ENCODE measurements at places on chromosomes 12 and 14.

- DNase-seq: no peak
Measured at GRCh38 chr14:96067985-96068930, 29.1 kb downstream of the C14orf132 start.

DNA sequence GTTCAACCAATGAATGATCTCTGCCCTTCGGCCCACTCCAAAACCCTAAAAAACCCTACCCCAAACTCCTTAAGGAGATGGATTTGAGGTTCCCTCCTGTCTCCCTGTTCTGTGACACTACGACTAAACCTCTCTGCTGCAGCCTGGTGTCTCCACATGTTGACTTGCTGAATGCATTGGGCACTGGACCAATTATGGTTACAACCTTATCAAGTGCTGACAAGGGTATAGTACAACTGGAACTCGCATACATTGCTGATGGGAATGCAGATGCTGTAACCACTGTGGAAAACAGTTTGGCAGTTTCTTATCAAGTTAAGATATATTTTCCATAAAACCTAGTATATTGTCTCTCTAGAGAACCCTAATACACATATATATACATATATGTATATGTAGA lies 6.3 kb upstream of the DICER1 start:
- DNase-seq: no peak

DNA sequence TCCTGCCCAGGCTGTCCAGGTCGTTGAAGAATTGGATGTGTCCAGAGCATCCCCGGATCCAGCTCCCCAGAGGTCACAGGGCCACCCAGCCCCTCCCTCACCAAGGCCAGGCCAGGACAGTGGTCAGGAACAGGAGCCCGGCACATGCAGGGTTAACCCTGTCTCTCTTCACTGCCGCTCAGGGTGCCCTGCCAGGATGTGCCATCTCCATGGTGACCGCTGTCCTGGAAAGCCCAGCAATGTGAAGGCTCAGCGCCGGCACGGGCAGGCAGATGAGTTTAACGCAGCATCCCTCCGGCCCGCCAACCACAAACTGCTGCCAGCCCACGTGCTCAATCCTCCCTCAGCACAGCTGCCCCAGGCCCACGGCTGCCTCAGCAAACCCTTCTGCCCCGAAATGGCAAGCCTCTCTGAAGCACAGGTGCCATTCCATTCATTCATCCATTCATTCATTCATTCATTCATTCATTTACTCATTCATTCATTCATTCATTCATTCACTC lies 4.4 kb downstream of the TMEM179 start:
- DNase-seq: no peak

DNA sequence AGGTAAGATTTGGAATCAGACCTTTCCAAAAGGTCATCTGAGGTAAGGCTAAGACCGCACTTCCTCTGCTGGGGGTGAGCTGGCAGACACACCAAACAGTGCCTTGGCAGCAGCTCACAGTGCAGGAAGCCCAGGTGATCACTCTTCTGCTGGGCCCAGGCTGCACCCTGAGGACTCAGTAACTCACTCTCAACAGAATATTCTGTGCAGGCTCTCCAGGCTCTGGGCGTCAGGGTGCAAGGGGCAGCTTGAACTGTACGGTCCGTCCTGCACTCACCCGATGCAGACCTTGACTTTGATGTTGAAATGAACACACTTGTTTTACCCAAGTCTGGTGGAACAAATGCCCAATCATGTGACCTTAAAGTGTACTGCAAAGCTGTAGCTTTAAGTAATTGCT lies 6.0 kb downstream of the ALKBH2 start:
- no peak for DNase-seq

GRCh38 chr14:25178255-25178654 lies 128.3 kb upstream of the STXBP6 start:
- DNase-seq: no peak

DNA sequence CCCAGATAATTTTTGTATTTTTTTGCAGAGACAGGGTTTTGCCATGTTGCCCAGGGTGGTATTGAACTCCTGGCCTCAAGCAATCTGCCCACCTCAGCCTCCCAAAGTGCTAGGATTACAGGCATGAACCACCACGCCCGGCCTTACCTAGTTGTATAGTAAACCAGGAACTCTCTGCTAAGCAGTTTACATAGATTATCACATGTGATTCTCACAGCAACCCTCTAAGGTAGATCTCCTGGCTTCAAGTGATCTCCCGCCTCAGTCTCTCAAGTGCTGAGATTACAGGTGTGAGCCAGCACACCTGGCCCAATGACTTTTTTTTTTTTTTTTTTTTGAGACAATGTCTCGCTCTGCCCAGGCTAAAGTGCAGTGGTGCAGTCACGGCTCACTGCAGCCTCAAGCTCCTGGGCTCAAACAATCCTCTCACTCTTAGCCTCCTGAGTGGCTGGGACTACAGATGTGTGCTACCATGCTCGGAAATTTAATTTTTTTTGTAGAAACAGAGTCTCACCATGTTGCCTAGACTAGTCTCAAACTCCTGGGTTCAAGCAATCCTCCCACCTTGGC lies 26.0 kb upstream of the ATP2A2 start:
- no peak for DNase-seq

DNA sequence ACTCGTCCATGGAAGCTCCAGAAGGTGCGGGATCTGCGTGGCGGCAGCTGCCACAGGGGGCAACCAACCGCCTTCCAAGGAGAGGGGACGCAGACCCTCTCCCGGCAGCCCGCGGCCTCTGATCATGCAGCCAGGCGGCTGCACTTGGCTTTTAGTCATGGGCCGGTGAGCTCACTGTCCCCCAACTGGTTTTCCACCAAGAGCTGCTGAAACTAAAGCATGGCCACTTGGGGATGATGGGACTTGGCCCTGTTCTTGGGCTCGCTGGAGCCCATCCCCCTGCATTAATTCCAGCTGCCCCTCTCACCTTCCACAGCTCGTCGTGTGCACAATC lies 39.1 kb downstream of the CCDC85C start:
- no peak for DNase-seq

DNA sequence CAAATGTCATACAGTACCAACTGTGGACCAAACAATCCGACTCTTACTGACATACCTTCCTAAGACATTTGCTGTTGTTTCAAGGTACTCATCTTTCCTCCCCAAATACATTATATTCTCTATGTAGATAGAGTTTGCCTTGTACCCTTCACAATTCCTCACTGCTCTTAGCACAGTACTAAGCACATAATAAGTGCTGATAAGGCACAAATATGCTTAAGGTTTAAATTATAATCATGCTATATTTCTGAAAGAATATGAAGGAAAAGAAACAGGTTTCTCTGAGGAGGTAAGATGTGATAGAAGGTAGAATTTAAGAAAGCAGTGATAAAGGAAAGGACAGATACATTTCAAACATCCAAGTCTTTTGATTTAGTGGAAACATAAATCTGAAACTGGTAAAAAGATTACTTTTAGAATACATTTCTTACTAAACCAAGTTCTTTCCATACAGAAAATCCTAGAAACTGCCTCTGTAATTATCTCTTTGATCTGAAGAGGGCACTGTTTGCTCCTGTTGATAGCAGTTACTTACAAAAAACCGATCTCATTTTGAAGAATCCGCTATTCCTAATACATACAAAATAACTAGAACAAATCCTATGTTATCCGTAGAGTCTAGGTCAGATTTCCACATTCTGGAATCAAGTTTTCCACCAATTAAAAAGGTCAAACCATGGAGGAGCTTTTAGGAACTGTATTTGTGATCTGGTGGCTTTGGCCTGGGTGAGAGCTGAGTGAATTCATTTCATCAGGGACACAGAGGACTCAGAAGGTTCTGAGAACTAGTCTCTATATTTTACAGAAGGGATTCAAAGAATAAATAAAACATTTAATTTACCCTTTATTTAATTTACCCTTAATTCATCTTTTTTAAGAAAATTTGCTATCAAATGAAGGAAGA lies 311.9 kb downstream of the DAD1 start:
- DNase-seq: no peak

DNA sequence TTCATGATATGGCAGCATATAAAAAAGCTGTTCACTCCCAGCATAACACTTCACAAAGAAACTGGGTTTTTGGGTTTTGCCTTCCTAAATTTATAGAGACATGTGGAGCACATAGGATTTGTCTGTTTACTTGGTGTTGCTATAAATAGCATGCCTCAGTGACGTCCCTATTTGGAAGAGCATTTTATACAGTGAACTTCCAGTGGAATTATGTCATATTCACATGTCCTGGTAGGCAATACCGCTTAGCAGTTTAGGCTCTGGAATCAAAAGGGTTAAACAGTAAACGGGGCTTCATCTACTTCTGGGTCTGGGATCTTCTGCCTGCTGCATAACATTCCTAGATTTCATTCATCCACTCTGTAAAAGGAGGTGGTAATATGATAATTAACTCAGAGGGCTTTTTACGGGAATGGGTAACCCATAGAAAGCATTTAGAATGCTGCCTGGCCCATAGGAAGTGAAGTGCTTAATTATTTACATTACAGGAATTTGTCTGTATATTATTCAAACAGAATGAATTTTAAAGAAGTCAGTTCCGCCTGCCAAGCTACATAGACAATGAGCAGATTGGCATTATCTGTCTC lies 396.1 kb downstream of the TMTC2 start:
- DNase-seq: no peak

DNA sequence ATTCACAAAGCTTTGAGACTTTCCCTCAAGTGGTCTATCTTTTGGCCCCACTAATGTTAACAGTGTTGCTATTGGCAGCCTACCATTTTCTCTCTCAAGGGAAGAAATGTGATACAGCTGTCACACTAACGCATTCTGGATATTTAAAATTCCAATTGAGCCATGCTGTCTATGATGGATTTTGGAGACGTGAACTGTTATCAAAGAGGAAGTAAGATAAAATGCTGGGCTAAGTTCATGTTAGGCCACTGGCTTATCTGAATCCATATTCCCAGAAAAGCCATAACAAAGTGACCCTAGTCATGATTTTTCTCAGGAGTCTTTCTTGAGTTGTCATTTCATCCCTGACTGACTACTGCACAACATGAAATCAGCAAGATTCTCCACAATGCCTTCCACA lies 200.2 kb downstream of the PHLDA1 start:
- no peak for DNase-seq

- DNase-seq: no peak
Measured at GRCh38 chr12:89092297-89092696, 260.0 kb downstream of the DUSP6 start.

DNA sequence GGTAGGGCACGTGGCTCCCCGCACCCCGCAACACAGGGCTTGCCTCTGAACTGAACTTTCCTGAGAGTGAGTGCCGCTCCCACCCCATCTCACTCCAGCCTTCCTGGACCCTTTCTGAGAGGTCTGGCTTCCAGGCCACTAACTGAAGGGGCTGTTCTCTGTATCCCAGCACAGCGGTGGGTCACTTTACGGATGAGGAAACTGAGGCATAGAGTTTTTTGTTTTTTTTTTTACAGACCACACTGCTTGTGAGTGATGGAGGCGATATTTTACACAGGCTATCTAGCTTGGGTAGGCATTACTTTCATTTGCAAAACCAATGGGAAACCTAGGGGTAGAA lies 1.2 kb upstream of the TGFB3 start:
- DNase-seq: no peak

GRCh38 chr12:124583854-124584253 lies 16.4 kb upstream of the NCOR2 start:
- no peak for DNase-seq

- no peak for DNase-seq
Measured at GRCh38 chr14:23612802-23613201, 23.4 kb upstream of the DHRS2 start.

GRCh38 chr12:1246637-1247036 lies 255.6 kb downstream of the ERC1 start:
- DNase-seq: no peak

DNA sequence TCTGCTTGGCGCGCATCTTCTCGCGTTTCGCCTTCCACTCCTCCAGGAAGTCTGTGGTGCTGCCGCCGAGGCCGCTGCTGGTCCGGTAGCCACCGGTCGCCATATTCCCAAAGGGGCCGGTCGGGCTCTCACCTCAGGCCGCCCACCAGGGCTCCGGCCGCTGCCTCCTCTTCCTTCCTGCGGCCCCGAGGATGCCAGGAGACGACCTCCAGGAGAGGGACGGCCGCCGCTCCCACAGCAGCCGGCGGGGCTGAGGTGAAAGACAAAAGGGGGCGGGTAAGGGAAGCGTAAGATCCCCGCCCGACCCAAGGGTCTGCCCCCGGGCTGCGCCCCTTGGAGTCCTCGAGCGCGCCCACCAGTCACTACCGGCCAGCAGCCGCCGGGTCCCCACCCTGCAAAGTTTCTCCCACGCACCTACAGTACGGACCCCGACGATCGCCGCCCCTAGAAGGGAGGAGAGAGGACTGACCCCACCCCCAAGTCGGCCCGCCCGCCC lies 574 bp downstream of the PAWR start:
- peak; percentile 49 for DNase-seq

DNA sequence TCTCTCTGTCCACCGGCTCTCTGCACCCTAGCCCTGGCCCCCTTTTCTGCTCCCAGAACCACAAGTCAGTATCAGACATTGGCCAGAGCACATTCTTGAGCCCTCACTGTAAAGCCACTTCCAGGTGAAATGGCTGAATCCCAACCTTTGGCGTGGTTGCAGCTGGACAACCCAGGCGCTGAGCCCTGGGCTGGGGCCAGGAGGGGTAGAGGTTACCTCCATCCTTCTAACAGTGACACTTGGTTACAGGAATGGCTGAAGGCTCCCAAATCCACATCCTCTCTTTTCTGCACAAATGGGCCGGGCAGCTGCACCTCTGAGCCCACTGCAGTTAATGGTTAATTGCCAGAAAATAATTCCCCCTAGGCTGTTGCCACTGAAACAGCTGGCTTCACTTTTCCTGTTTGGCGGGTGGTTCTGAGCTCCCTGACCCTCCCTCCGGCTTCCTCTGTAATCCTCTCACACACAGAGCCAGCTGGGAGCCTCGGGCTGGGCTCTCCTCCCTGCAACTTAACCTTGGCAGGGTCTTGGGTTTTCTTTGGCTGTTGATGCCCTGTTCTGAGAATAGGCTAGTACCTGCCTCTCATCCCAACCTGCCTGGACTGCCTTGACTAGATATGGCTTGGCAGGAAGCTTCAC lies 44.1 kb downstream of the TSPAN11 start:
- DNase-seq: no peak

DNA sequence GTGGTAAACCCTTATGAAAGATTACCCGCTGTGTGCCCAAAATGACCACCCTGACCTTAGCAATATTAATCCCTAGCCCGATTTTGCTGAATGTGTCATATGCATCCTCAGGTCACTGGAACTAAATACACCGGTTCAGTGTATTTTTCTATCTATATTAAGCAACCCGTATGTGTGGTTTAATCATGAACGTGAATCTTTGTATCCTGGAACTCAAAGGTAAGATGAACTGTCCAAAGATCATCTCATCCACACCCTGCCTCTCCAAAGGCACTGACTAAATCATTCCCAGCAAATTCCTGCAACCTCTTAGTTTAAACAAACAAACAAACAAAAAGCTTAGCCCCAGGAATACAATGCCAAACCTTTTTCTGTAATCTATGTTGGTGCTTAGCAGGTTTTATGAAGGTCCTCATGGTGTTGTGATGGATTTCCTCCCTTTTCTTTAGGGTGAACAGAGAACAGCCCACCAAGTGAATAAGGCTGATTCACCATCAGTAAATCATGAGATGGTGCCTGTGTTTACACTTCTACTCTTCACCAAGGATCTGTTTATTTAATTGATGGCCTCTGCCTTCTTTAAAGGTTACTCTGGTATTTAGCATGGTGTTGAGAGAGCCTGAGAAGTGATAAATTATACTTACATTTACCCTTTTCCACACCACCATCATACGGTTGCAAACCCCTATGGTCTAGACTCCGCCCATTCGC lies 298.6 kb downstream of the DPF3 start:
- no peak for DNase-seq
